Muscle of arm (tissue), 14 donors: ENCODE measurements at places on chromosomes 7 and 10.
A peak's percentile ranks its signal among the peaks of the same experiment; 100 is the strongest.

- no peak for DNase-seq
Observed at GRCh38 chr10:1364151-1364910, 308.1 kb downstream of the WDR37 start.

GRCh38 chr7:101232141-101232850 is 5.3 kb downstream of the CLDN15 start:
- no peak for DNase-seq

DNA sequence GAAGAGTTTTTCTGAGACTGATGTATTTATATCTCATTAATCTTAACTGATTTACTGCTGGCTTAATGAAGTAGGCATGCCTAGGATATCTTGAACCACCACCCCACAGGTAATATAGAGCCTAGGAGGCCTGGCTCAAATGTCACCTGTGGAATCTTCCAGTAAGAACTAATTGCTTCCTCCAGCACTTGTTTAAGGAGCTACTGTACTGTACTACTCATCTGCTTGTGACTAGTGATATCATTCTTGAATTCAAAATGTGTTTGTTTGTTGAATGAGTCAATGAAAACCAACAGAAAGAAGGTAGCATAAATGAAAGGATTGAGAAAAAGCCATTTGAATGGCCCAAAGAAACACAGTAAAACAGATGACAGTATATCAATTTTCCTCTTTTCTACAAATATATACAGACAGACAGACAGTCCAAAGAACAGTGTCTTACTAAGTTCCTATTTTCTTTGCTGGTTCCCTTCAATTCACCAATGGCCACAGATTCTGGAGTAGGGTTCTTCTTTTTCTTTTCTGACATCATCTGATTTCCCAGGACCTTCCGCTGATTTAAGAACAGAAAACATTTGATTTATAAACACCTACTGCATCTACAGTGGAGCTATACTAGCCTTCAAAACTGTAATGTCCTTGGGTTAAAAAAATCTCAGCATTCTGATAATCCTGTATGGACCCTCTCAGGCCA is 43.7 kb upstream of the SLIT1 start:
- no peak for DNase-seq

- peak; percentile 72 for DNase-seq
Observed at GRCh38 chr10:59362144-59362958, at the start of gene FAM13C. TSS of gene FAM13C (minus strand) at chr10:59362549. CDS start at chr10:59362460, 89 bp downstream.

- no peak for DNase-seq
Observed at GRCh38 chr7:924541-925231, 29.8 kb downstream of the ADAP1 start.

- DNase-seq, result no peak
Observed at GRCh38 chr7:1099154-1099542, 11.2 kb downstream of the GPER1 start.

DNA sequence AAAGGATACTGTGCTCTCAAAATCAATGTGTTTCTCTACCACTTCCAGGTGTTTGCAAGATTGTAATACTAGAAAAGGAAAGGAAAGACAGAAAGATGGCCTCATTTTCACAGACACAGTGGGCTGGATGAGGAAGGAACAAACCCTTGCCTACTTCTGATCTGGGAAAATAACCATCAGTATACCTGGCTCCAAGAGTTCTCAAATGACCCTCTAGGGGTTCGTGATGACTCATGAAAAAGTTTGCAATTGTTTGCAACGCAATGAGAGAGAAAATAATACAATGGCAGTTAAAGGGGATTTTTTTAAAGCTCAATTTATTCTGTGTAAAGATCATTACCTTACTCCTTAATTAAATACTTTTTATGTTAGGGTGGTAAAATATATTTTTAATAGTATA is 197.6 kb upstream of the INHBA start:
- no peak for DNase-seq

- no peak for DNase-seq
Observed at GRCh38 chr10:79056361-79056735, 12.4 kb upstream of the ZMIZ1 start.

GRCh38 chr10:43706166-43706565 is 57.5 kb upstream of the ZNF32 start:
- no peak for DNase-seq
